ENCODE measurements at places on chromosomes 12 and 14.

GRCh38 chr12:66910366-66910974 is 231.6 kb upstream of the GRIP1 start:
- no peak for DNase-seq

DNA sequence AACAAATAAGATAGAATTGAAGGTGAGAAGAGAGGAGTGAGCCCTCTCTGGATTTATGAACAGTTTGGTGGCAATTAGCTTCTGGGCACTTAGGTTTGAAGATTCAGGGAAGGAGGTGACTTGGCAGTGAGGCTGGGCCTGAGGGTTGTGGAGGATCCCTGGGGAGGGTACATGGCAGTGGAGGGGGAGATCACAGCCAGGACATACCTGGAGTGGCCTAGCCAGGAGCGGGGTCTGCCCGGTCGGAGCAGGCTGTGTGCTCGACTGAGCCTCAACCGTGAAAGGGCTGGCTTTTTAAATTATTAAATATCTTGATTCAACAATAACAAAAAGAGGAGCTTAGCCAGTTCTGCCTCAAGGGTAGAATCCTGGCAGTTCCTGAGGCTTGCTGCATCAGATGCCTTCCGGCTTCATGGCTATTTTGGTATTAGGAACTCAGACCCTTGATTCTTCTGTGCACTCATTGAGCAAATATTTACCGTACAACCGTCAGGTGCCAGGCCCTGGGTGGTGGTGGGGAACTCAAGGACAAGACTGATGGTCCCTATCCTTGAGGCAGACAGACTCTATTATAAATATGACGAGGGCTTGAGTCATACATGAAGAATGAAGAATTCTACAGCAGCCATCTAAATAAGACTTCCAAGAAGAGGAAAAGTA is 73.4 kb downstream of the SPTB start:
- DNase-seq = peak; percentile 92

DNA sequence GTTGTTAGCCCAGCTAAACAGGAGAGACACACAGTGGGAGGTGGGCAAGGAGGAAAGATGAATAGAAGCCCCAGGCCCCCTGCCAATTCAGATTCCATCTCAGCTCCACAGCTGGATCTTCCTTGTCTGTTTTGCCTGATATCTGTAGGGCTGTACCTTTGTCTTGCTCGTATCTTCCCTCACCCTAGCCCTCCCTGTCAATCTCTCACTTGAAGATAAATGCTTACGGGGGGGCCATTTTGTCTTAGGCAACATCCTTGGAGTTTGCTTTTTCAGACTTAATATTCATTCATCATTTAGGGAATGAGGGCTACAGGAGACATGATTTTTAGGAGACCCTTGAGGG is 2.4 kb downstream of the KIF5A start:
- DNase-seq = no peak

GRCh38 chr14:76101391-76102379 is 50.0 kb upstream of the GPATCH2L start:
- no peak for DNase-seq

DNA sequence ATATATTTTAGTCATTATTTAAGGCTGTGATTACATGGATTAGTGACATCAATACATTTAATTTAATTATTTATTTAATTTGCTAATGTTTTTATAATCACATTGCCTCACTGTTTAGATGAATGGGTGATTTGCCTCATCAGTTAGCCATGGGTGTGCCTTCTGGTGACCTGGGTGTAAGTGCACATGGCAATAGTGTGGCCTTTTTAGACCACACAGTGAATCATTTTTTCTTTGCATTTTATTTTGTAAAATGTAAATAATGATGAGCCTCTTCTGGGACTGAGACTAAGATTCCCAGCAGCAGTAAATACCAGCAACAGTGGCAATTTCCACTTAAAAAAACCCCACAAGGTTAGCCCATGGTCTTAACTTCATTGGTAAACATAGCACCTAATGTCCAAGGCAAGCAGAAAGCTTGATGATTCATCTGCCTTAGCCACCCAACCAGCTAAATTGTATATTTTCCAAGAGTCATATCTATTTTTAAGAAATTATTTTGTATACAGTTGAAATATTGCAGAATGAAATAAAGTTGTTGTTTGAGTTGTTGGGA is 235.9 kb upstream of the NOVA1 start:
- no peak for DNase-seq

GRCh38 chr14:31275731-31276130 is 68.1 kb upstream of the HECTD1 start:
- no peak for DNase-seq

GRCh38 chr14:31070431-31070830 is 44.3 kb upstream of the STRN3 start:
- peak; percentile 79 for DNase-seq

DNA sequence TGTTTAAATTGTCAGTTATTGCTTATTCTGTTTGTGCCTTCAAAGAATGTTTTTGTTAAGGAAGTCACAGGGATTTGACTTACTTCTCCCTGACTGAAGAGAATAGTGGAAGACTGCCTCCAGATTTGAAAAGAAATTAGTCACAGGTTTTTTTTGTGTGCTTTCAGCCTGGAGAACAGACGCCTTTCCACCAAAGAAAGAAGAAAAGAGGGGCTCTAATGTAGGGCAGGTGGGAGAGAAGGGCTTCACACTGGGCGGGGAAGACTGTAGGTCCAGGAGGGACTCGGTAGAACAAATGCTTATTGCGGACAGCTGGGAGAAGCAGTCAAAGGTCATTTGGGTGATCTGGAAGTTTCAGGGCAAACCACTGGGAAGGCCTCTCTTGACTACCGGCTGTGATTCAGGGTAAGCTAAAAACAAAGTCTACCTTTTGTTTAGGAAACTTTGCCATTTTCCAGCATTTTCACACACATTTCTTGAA is 76.8 kb downstream of the SAMD4A start:
- DNase-seq = no peak

GRCh38 chr14:93954900-93955849 is 21.2 kb downstream of the ASB2 start:
- DNase-seq = no peak

GRCh38 chr14:79708426-79709388 is 502.6 kb downstream of the DIO2 start:
- DNase-seq = peak; percentile 23
